ENCODE measurements at places on chromosomes 3 and 15. TPM values are rescaled to one million over a fixed set of nuclear protein-coding genes. Genes with fewer than 3 reads are reported as not detected.

SCN11A gene
- total RNA-seq, result 0.05 TPM

STRIT1 gene
- not detected for total RNA-seq

SLC25A26 gene
- 24.8 TPM for total RNA-seq

CHST14 gene
- 5.8 TPM for total RNA-seq

CCR3 gene
- not detected for total RNA-seq

MCF2L2 gene
- total RNA-seq, result 2.6 TPM

LMOD3 gene
- total RNA-seq, result not detected

SYNPR gene
- not detected for total RNA-seq

FAM227B gene
- 5.8 TPM for total RNA-seq

LRRN1 gene
- 1.2 TPM for total RNA-seq

CHRNB4 gene
- not detected for total RNA-seq

OCA2 gene
- not detected for total RNA-seq

CGNL1 gene
- not detected for total RNA-seq

THUMPD3 gene
- 63.0 TPM for total RNA-seq

LRRIQ4 gene
- total RNA-seq, result not detected

EFCC1 gene
- total RNA-seq, result not detected

ITIH1 gene
- total RNA-seq, result not detected

ANKRD63 gene
- total RNA-seq, result not detected

SYNM gene
- total RNA-seq, result 0.12 TPM

HCLS1 gene
- 1.6 TPM for total RNA-seq

CELSR3 gene
- total RNA-seq, result 21.5 TPM

PIGZ gene
- total RNA-seq, result 5.2 TPM

PLOD2 gene
- 149 TPM for total RNA-seq

PTH1R gene
- total RNA-seq, result not detected

AEN gene
- total RNA-seq, result 48.7 TPM

PTPN23 gene
- total RNA-seq, result 44.5 TPM

TMEM108 gene
- total RNA-seq, result not detected

MED12L gene
- 0.47 TPM for total RNA-seq

CILP gene
- not detected for total RNA-seq

SENP7 gene
- 11.9 TPM for total RNA-seq

TMEM212 gene
- not detected for total RNA-seq

CATSPER2 gene
- 7.0 TPM for total RNA-seq

FRMD5 gene
- total RNA-seq, result 0.98 TPM

AADACL2 gene
- total RNA-seq, result not detected

PLA2G4D gene
- total RNA-seq, result not detected

CASR gene
- not detected for total RNA-seq

ENTPD3 gene
- 0.28 TPM for total RNA-seq
